Esophagus muscularis mucosa (tissue), 4 donors: ENCODE measurements at places on chromosomes 2 and 18. TPM values are rescaled to one million over a fixed set of nuclear protein-coding genes. Genes with fewer than 3 reads are reported as not detected.

DNA sequence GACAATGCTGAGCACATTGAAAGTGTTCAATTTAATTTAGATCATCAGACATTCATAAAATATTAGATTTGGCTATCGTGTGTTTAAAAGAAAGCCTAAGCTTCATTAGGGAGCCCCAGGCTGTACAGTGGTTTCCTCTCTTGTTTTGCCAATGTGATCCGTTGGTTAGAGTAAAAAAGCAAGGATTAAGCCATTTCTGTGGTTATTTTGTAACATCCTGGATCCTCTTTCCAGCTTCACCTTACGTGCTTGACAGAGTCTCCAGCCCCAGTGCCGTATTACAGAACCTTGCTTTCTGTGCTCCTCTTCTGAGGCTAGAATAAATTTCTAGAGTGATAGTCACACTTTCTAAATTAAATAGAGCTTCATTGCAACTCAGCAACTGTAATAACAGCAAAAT is 289.3 kb upstream of the LINC00305 start:
- DNase-seq, result no peak
- no peaks in the 10 kb centered on the region for H3K36me3 ChIP-seq
- H3K27ac ChIP-seq, result no peak overlapping the region
- H3K4me3 ChIP-seq, result no peak overlapping the region
- H3K4me1 ChIP-seq, result no peaks in the 10 kb centered on the region

GRCh38 chr2:48249025-48249424 is 280.9 kb upstream of the STON1 start:
- H3K36me3 ChIP-seq, result no peaks in the 10 kb centered on the region
- no peak for DNase-seq
- H3K4me3 ChIP-seq, result no peak overlapping the region
- H3K27me3 ChIP-seq, result no peaks in the 10 kb centered on the region

DNA sequence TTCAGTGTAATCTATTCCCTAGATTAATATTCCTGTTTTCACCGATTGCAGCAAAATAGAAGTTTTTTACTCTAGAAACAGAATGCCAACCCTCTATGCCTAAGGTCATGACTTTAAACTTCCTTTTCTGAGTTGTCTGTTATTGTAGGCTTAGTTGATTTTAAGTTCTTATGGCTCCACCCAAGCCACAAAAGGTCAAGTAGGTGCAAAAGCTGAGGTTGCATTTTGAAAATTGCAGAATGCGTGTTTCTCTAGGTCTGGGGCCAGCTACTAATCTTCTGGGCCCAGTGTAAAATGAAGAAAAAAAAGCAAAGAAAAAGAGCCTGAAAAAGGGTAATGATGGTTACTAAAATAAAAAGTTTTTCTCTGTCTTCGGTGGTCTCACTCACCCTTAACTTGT is 635.7 kb upstream of the FAM98A start:
- no peak overlapping the region for H3K4me3 ChIP-seq
- H3K27ac ChIP-seq, result no peak overlapping the region
- H3K4me1 ChIP-seq, result no peaks in the 10 kb centered on the region
- no peaks in the 10 kb centered on the region for H3K27me3 ChIP-seq
- no peak for DNase-seq

DNA sequence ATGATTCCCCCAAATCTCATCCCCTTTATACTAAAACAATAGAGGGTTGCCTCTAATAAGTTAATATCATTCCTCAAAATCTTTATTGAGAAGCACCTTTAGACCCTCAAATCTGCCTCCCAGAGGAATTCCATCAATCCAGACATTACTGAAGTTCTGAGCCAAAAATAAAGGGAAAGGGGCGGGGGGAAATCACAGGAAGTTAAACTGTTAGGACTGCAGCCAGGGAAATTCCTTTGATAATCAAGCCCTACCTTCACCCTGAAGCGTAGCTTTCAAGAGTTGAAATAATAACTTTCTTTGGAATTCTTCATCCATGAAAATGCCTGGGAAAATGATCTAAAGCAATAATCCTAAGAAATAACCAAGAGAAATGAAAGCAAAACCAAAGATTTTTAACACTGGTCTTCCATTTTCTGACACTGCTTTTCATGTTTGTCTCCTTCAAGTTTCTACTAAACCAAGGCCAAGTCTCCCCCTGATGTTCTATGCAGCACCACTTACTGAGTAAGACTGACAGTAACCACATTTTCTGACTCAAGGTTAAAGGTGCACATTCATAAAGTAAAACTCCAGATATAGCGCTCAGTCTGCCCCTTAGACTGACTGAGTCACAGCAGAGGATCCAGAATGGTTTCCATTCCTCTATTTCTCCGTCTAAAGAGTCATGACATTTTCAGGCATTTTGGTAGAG is 78.2 kb downstream of the TCF4 start:
- no peaks in the 10 kb centered on the region for H3K36me3 ChIP-seq
- peak overlapping the region; percentile 25 for H3K4me3 ChIP-seq
- no peak for DNase-seq
- no peaks in the 10 kb centered on the region for H3K27me3 ChIP-seq

GRCh38 chr18:75745147-75745546 is 317.6 kb upstream of the SMIM21 start:
- H3K4me1 ChIP-seq, result no peaks in the 10 kb centered on the region
- H3K36me3 ChIP-seq, result no peaks in the 10 kb centered on the region
- no peaks in the 10 kb centered on the region for H3K27me3 ChIP-seq
- no peak overlapping the region for H3K27ac ChIP-seq
- no peak for DNase-seq

- no peak overlapping the region for H3K4me3 ChIP-seq
- H3K36me3 ChIP-seq, result no peaks in the 10 kb centered on the region
- DNase-seq, result no peak
- no peak overlapping the region for H3K27ac ChIP-seq
- no peaks in the 10 kb centered on the region for H3K4me1 ChIP-seq
Observed at GRCh38 chr18:71242981-71243380, 954.1 kb downstream of the SOCS6 start.

- H3K36me3 ChIP-seq, result no peaks in the 10 kb centered on the region
- no peaks in the 10 kb centered on the region for H3K27me3 ChIP-seq
- peak overlapping the region; percentile 50 for H3K4me3 ChIP-seq
- peak overlapping the region; percentile 83 for H3K27ac ChIP-seq
- no peak for DNase-seq
Observed at GRCh38 chr18:76265497-76266235, 229.4 kb downstream of the ZNF516 start.

- H3K4me1 ChIP-seq, result peaks cover 8% of the 10 kb centered on the region
- H3K27ac ChIP-seq, result no peak overlapping the region
- no peaks in the 10 kb centered on the region for H3K27me3 ChIP-seq
- H3K36me3 ChIP-seq, result no peaks in the 10 kb centered on the region
- DNase-seq, result no peak
- no peak overlapping the region for H3K4me3 ChIP-seq
Observed at GRCh38 chr18:44941516-44941915, 260.8 kb downstream of the SETBP1 start.

- no peaks in the 10 kb centered on the region for H3K36me3 ChIP-seq
- H3K27me3 ChIP-seq, result no peaks in the 10 kb centered on the region
- no peak overlapping the region for H3K4me3 ChIP-seq
- no peak for DNase-seq
Observed at GRCh38 chr2:132915812-132916549, 246.0 kb upstream of the LYPD1 start.

DNA sequence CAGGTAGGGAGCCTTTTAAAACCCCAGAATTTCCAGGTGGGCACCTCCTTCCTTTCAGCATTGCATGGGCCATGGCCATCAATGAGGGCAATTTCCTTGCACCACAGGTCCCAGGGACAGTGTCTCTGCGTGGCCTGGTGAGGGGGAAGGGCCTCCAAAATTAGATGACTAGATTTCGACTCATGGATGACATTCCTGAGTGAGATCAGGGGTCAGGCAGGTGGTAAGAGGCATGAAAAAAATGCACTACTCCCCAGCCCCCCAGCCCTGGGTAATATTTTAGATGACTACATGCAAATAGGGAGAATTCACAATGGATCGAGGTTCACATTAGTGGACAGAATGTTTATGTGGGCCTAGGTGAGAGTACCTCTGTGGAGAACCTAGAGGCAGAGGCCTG is 19.0 kb upstream of the IGFBP5 start:
- peak overlapping the region; percentile 36 for H3K27ac ChIP-seq
- H3K4me1 ChIP-seq, result peaks cover 50% of the 10 kb centered on the region
- DNase-seq, result no peak
- no peaks in the 10 kb centered on the region for H3K27me3 ChIP-seq

- no peaks in the 10 kb centered on the region for H3K27me3 ChIP-seq
- H3K27ac ChIP-seq, result no peak overlapping the region
- DNase-seq, result no peak
- H3K4me1 ChIP-seq, result no peaks in the 10 kb centered on the region
- no peaks in the 10 kb centered on the region for H3K36me3 ChIP-seq
Observed at GRCh38 chr2:230767862-230768388, 55.3 kb downstream of the CAB39 start.

- H3K4me3 ChIP-seq, result no peak overlapping the region
- peaks cover 7% of the 10 kb centered on the region for H3K36me3 ChIP-seq
- no peaks in the 10 kb centered on the region for H3K4me1 ChIP-seq
- DNase-seq, result no peak
- H3K27ac ChIP-seq, result no peak overlapping the region
- H3K27me3 ChIP-seq, result no peaks in the 10 kb centered on the region
Observed at GRCh38 chr2:174403628-174404027, 8.1 kb downstream of the SCRN3 start.

DNA sequence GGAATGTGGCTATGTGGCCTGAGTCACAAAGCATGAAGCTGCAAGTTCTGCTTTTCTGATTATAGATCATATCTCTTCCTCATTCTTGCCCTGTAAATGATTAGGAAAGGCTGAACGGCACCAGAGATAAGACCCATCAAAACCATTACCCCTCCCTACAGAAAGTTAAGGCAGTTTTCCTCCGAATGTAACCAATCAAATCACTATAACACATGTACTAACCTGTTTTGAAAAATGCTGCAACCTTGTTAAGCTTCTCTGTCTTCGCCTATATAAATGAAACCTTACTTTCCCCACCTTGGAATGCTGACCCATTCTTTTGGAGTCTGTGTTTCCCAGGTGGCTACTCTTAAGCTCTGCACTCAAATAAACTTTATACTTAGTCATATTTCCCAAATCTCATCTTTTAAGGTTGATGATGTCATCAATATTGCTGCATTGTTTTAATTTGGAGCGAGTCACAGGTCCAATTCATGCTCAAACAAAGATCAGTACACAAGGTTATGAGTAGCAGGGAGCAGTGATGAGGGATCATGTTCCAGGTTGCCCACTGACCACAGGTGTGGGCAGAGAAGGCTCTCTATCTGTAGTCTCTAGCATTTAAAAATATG is 662.3 kb downstream of the IRS1 start:
- H3K27me3 ChIP-seq, result no peaks in the 10 kb centered on the region
- no peak overlapping the region for H3K4me3 ChIP-seq
- H3K4me1 ChIP-seq, result no peaks in the 10 kb centered on the region
- H3K36me3 ChIP-seq, result no peaks in the 10 kb centered on the region

GRCh38 chr2:236685361-236685760 is 115.7 kb downstream of the ACKR3 start:
- no peak overlapping the region for H3K27ac ChIP-seq
- no peak overlapping the region for H3K4me3 ChIP-seq
- H3K4me1 ChIP-seq, result peaks cover 20% of the 10 kb centered on the region
- DNase-seq, result no peak
- no peaks in the 10 kb centered on the region for H3K27me3 ChIP-seq

DNA sequence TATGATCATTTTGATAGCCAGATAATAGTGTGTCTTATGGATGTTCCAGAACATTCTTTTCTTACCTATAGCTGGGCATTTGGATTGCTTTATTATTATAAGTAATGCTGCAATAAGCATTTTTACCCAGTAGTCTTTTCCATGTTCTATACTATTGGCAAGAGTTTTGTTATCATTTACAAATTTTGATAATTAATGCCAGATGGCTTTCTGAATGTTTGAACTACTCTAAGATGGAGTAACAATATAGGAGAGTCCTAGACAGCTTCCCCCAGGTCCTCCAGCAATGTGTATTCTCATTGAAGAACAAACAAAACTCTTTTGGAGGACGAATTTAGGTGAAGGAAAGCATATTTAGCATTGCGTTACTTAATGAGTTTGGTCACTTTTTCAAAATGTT is 73.0 kb downstream of the INPP4A start:
- no peak for DNase-seq
- H3K4me1 ChIP-seq, result peaks cover 59% of the 10 kb centered on the region
- H3K27ac ChIP-seq, result no peak overlapping the region
- H3K4me3 ChIP-seq, result no peak overlapping the region
- H3K27me3 ChIP-seq, result no peaks in the 10 kb centered on the region

DNA sequence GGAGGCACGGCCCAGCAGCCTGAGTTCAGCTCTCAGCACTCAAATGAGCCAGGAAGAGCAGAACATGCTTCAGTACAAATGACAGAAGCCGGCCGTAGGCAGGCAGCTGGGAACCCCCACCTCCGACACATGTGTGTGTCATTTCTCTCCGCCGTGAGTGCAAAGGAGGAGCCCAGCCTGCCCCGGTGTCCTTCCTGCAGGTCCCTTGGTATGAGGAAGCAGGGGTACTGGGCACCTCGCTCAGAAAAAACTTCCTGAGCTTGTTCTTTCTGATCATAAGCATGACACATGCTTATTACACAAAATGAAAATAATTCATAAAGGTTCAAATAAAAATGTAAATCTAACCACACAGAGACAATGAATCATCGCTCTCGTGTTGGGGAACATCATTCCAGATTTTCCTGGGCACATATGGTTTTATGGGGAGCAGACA is 35.3 kb downstream of the KCNF1 start:
- DNase-seq, result no peak
- H3K27ac ChIP-seq, result no peak overlapping the region
- no peaks in the 10 kb centered on the region for H3K27me3 ChIP-seq
- no peaks in the 10 kb centered on the region for H3K4me1 ChIP-seq
- H3K4me3 ChIP-seq, result no peak overlapping the region

GRCh38 chr2:67342394-67342793 is 54.7 kb upstream of the ETAA1 start:
- H3K27ac ChIP-seq, result no peak overlapping the region
- H3K27me3 ChIP-seq, result no peaks in the 10 kb centered on the region
- DNase-seq, result no peak

- DNase-seq, result no peak
- no peak overlapping the region for H3K4me3 ChIP-seq
- H3K27ac ChIP-seq, result no peak overlapping the region
- H3K36me3 ChIP-seq, result no peaks in the 10 kb centered on the region
- no peaks in the 10 kb centered on the region for H3K4me1 ChIP-seq
Observed at GRCh38 chr2:121796239-121796638, 40.8 kb downstream of the TSN start.

Gene RAB10
- total RNA-seq, result 91.0 TPM

Gene SNORC
- total RNA-seq, result 2.5 TPM

Gene SKOR2
- total RNA-seq, result not detected

Gene ELOA2
- total RNA-seq, result not detected

Gene SIX2
- 1.3 TPM for total RNA-seq

Gene RELCH
- 17.9 TPM for total RNA-seq

Gene ALK
- total RNA-seq, result 1.6 TPM

Gene CHRND
- total RNA-seq, result not detected

Gene RSAD2
- total RNA-seq, result 4.7 TPM

Gene MSTN
- 0.33 TPM for total RNA-seq

Gene CABYR
- total RNA-seq, result 1.3 TPM

Gene MRO
- 0.52 TPM for total RNA-seq

Gene CDK15
- 0.91 TPM for total RNA-seq
